ENCODE measurements at places on chromosomes 7 and 10.

GRCh38 chr7:101486433-101487104 lies 123.9 kb downstream of the COL26A1 start:
- no peak for DNase-seq

- no peak for DNase-seq
These were observed 346.0 kb downstream of the PHF14 start for GRCh38 chr7:11319491-11320274.

DNA sequence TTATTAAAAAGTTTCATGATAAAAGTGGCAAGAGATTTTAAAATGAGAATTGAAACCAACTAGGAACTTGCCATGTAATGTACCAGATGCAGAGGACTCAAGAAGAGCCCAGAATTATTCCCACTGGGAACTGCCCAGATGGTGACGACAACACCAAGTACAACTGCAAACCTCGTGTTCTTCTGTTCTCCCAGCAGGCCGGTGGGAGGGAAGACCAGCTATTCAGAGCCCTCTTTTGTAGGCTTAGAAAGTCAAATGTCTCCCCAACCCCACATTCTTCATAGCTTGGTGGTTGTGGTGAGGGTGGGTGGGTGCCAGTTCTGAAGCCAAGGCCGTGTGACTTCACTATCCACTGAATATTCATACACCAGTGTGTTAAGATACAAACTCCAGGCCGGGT lies 54.3 kb upstream of the ITGB1 start:
- DNase-seq, result no peak

GRCh38 chr7:111091593-111092358 lies 849 bp downstream of the LRRN3 start:
- DNase-seq, result no peak

DNA sequence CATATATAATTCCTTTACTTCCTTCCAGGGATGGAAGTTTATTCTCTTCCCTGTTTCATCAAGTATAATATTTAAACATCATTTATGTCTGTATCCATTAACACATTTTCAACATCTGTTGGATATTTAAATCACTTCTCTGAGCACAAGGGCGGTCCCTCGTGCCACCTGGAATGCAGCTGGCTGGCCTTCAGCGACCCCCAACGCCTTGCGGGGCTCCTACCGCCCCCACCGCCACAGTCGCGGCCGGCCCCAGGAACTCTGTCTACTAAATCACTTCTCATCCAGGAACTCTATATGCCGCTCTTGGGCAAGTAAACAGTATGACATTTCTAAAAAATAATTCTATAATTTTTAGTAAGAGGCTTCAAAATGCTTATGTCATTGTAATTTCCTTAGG lies 221.1 kb upstream of the PTN start:
- DNase-seq, result no peak

GRCh38 chr7:148697256-148698006 lies 1.3 kb upstream of the CUL1 start:
- no peak for DNase-seq

DNA sequence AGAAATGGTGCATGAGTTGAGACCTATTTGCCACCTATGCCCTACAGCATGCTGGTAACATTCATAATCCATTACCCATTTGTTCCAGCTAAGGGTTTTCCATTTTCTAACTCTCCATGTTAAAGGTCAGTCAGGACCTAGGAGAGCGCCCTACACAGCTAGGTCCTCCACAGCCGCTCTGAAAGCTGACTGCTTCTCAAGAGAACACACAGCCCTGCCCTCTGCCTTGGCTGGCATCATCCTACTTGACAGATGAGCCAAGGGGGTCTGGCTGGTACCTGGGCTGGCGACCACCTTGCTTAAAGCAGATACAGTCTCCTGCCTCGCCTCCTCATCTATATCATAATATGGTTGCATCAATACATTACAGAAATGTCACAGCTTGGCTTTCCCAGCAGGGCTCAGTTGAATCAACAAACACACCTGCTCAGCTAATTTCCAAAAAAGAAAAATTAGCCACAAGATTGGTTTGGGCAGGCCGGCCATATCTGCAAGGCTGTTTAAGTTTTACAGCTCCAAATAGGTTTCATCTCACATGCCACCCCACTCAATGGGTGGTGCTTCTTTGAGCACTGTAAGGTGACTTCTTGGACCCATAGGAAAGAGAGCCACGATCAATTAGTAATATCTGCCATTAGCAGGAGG lies 17.3 kb downstream of the TLL2 start:
- no peak for DNase-seq

- no peak for DNase-seq
These were observed 385.8 kb downstream of the ETV1 start for GRCh38 chr7:13603661-13604060.

DNA sequence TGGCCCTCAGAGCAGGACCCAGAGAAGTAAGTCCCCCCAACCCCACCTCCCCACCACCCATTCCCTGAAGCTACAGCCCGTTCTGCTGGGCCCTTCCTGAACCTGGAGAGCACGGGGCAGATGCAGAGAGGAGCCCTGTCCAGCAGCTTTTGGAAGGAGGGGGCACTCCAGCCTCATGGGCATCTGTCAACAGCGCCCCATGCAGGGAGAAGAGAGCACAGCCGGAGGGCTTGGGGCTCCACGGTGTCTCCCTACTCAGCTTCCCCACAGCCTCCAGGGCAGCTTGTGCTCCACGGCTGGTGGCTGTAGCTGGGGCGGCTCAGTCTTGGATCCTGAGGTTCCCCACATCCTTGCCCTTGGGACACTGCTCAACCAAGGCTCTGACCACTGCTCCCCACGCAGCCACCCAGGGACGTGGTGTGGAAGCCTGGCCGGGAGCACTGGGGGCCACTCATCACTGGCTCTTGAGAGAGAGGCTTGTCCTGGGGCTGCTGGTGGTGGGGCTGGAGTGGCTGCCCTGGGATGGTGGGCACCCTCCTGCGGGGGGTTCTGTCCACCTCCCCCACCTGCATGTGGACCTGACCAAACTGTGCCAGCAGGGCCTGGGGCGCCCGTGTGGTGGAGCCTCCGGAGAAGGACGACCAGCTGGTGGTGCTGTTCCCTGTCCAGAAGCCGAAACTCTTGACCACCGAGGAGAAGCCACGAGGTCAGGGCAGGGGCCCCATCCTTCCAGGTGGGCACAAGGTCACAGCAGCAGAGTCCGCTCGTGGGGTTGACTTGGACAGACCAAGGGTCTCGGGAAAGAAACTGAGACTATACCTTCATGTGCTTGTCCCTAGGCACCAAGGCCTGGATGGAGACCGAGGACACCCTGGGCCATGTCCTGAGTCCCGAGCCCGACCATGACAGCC lies 4.5 kb downstream of the PRAP1 start:
- DNase-seq, result no peak

DNA sequence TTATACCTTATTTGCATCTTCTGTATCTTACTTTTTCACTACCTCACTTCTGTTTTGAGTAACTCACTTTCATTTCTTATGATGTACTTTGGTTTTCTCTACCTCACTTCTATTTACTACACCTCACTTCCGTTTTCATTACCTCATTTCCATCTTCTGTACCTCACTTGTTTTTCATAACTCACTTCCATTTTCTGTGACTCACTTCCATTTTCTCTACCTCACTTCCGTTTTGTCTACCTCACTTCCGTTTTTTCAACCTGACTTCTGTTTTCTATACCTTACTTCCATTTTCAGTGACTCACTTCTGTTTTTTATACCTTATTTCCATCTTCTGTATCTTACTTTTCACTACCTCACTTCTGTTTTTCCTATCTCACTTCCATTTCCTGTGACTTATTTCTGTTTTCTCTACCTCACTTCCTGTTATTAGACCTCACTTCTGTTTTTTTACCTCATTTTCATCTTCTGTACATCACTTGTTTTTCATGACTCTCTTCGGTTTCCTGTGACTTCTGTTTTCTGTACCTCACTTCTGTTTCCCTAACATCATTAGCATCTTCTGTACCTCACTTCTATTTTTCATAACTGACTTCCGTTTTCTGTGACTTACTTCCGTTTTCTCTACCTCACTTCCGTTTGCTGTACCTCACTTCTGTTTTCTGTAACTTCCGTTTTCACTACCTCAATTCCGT lies 493.1 kb upstream of the AKR1E2 start:
- DNase-seq, result no peak

Measured in amygdala (tissue), 56 donors.